MG63 (cell line): ENCODE measurements at places on chromosomes 13 and 19. TPM values are rescaled to one million over a fixed set of nuclear protein-coding genes. Genes with fewer than 3 reads are reported as not detected.

GRCh38 chr19:41906271-41906670, 22.0 kb downstream of the ERFL start:
- no peak for DNase-seq

The TEX101 gene
- not detected in 2 replicates for total RNA-seq

DNA sequence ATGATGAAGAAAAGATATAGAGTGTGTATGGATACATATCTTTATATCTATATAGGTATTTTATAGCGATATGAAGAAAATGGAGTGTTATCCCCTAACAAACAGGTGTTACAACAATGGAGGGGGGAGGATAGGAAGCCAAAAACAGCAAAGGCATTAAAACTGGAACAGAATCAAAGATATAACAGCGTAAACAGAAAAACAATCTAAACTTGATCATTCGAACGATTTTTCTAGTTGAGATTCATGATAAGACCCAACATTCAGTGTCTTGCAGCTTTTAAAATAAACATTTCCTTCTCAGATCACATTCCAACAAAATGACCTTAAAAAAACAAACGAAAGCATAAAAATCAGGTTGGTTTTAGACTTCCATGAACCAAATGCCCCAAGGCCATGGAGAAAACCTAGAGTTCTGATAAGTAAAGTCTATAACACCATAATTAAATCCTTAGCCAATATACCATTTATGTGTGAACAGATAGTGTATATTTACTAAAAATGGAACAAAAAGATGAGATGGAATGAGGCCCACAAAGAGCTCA, 55.7 kb downstream of the CAB39L start:
- no peak for DNase-seq

The HSD17B14 gene
- total RNA-seq = not detected in 2 replicates

The MBD3L2 gene
- not detected in 2 replicates for total RNA-seq

DNA sequence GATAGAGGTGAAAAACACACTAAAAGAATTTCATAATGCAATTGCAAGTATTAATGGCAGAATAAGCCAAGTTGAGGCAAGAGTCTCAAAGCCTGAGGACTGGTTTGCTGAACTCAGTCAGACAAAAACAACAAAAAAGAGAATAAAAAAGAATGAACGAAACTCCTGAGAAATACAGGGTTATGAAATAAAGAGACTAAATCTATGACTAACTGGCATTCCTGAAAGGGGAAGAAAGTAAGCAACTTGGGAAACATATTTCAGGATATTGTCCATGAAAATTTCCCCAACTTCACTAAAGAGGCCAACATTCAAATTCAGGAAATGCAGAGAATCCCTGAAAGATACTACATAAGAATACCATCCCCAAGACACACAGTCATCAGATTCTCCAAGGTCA, 47.8 kb downstream of the UBL3 start:
- DNase-seq = no peak

DNA sequence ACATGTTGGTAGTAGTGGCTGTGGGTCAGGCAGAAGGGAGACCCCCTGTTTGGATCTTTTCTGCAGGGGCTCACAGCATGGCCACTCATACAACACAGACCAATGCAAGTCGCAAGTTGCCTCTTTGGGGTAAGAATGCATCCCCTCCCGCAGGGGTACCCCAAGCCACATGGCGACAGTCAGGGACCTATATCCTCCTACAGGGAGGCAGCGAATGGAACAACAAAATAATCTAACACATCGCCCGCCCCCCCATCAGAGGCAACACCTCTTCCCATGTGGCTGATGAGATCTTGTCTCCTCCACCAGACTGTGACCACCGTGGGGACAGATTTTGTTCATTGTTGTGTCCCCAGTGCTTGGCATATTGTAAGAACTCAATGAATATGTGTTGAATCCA, 40.7 kb upstream of the PNMA8B start:
- no peak for DNase-seq

The PLPP2 gene
- 8.3 and 22.0 TPM in 2 replicates for total RNA-seq

DNA sequence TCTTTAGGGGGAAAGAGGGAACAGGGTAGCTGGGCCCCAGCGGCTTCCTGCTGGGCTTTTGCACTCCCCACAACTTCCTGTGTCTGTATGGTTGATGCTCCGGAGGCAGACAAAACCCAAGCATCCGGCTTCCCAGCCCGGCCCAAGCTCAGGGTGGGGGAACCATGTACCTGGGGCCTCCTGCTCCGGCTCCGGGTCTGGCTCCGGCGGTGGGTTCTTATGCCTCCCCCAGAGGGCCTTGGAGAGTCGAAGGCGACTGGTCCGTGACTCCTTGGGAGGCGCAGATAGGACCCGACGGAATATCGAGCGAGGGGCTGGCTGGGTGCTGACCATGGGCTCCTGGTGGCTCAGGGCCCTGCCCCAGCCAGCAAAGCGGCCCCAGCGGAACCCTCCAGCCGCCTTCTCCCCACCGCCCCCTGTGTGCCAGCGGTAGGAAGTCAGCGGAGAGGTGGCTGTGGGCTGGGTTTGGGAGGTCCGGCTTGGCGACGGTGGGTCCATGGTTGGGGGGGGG, 428 bp downstream of the RASAL3 start:
- DNase-seq = no peak

DNA sequence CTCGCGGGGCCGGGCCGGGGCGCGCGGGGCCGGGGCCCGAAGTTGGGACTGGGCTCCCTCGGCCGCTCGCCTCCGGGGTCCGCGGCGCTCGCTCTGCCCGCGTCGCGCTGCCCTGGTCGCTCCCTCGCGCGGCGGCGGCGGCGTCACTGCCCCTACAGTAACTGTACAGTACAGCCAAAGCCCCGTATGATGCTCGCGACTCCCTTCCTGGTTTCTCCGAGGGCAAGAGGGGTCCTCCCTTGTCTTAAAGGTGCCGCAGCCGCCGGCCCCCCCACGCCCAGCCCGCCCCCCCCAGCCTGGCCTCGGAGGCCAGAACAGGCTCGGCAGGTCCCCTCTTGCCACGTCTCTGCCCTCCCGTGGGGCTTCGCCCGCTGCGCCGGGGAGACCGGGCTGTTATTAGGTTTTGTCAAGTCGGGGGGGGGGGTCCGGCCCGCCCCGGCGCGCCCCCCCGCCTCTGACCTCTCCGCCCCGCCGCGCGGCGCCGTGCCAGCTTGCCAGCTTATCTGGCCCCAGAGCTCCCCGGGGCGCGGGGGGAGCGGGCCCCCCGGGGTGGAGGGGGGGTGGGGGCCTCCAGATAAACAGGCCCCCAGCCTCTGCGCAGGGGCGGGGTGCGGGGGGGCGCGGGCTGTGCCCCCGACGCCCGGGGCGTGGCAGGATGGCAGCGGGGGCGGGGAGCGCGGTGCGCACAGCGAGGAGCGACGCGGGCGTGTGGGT, at the start of gene ZBTB7A:
Gene ZBTB7A (minus strand): TSS at position 218 of the 714 bp plus-strand sequence. CDS start 11,667 bp downstream, outside the sequence.
- peak; percentile 66 for DNase-seq

The TPTE2 gene
- total RNA-seq = not detected in 2 replicates

The NTN5 gene
- not detected in 2 replicates for total RNA-seq

DNA sequence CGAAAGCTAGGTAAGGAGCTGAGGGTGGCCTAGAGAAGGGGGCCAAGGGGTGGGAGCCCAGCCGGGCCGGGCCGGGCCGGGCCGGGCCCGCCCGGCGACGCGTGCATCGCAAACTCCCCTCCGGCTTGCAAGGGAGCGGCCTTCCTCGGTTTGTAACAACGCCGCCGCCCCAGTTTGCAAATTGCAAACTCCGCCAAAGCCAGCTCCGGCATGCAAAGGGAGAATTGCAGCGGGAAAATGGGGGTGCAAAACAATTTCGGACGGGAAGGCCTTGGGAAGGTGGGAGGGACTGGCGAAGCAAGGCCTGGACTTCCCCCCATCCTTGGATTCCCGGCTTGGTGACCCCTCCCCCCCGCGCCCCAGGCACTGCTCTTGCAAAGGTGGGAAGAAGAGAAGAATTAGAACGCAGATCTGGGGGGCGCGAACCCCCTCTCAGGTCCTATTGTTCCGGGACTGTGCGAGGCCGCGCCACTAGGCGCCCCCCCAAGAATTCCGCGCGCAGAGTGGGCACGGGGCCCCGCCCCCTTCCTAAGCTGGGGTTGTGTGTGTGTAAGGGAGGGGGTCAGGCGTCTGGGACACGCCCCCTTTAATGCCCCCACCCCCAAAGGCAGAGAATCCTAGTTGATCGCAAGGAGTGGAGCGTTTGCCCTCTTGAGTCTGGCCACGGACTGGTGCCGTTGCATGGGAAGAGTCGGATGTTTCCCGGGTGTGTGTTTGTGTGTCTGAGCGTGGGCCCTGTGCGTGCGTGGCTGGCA, 926 bp downstream of the PRR12 start:
- DNase-seq = peak; percentile 66

DNA sequence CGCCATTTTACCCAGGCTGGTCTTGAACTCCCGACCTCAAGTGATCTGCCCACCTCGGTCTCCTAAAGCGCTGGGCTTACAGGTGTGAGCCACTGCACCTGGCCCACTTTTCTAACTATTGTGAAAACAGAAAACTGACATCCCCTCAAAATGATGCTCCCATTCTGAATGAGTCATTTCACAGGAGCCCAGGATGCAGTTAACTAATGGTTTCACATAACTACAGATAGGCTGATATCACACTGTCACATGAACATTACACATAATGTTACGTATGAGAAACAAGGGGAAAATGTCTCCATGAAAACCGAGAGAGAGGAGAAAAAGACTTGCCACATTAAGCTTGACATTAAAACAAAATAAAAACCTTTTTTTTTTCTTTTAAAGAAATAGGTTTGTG, 37.5 kb downstream of the N4BP2L2 start:
- DNase-seq = no peak

GRCh38 chr19:18164072-18164471, 9.5 kb upstream of the IFI30 start:
- no peak for DNase-seq

GRCh38 chr19:58181902-58182576, 822 bp upstream of the ZNF274 start:
- peak; percentile 40 for DNase-seq

- DNase-seq = peak; percentile 22
Measured at GRCh38 chr13:23160638-23161480, 19.9 kb upstream of the SGCG start.

The POSTN gene
- 10.5 and 15.1 TPM in 2 replicates for total RNA-seq

The RAD23A gene
- total RNA-seq = 211 and 354 TPM in 2 replicates

The DKKL1 gene
- not detected in 2 replicates for total RNA-seq

DNA sequence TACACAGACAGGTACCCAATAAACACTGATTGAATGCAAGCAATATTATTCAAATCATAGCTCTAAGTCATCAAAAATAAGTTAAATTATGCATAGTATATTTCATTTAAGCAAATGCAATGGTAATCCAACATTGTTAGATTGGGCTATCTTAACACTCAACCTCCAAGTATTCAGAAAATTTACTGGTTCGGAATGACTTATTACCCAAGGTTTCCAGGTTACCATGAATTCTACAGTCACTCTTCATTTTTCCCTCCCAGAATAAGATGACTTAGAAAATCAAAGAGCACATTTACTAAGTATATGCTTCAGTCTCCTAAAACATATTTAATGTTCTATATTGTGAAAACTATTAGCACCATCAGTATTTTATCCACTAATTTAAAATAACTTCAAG, 6.0 kb downstream of the UBL3 start:
- DNase-seq = no peak

DNA sequence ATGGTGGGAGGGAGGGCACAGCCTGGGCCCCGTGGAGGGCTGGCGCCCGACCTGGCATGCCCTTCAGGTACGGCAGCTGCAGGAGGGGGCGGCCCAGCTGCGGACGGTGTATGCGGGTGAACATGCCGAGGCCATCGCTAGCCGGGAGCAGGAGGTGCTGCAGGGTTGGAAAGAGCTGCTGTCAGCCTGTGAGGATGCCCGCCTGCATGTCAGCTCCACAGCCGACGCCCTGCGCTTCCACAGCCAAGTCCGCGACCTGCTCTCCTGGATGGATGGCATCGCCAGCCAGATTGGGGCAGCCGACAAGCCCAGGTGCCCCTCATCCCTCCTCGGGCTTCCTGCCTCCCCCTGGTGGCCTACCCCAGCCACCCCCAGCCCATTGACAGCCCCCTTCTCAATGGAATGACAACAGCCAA, 16.6 kb upstream of the SHKBP1 start:
- no peak for DNase-seq

The PEAK3 gene
- total RNA-seq = not detected in 2 replicates

DNA sequence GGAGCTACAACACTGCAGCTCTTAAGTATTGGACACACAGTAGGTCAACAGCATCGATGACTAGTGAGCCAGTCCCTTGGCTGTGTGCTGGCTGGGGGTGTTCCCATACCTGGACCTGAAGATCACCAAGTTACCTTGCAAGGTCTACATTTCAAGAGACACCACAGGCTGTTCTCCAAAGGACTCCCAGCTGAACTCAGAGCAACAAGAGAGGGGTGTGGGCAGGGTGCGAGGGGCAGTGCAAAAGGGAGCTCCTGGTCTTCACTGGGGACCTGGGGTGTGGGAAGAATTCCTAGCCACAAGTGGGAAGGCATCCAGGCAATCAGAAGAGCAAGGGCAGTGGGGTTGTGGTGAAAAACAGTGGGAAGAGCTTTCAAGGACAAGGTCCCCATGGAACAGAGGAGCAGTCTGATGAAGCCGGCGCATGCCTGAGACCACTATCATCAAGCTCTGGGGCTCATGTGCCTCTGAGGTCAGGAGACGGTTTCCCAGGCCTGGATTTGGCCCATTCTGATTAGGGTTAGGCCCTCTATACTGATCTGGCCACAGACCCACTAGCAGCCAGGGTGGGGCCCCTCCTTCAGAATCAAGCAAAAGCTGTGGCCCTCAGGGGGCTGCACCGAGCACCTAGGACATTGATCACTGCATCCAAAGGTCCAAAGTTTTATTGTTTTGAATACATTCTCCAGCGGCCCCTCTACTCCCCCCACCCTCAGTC, 4.7 kb upstream of the GSK3A start:
- no peak for DNase-seq

DNA sequence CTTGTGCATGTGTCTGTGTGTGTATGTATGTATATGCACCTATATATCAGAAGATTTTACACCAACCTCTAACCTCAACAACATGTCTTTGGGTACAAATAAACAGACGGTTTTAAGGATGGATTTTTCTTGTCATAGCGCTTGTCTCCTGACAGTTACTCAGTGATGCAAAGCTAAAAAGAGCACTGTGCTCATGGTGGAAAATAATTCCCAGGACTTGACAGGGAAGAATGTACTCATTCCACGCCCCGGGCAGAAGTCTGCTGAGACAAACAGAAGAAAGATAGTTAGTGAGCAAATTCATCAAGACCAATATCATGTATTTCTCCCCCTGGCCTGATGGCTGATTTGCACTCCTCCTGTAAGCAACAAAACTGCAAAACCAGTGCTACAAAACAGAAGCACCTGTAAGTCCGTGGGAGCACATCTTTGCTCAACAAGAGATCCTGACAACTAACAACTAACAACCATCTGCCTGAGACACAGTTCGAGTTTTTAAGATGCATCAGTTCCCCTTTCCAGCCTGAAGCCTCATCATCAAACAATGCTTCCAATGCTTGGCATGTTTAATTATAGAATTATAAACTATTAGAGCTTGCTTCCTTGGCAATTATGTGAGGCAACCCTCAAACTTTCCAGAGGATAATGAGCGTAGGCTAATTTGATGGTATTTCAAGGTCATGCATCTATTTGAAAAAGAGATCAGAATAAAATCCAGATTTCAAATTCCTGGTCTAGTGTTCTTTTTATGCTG, 812.7 kb upstream of the MIR17HG start:
- no peak for DNase-seq

DNA sequence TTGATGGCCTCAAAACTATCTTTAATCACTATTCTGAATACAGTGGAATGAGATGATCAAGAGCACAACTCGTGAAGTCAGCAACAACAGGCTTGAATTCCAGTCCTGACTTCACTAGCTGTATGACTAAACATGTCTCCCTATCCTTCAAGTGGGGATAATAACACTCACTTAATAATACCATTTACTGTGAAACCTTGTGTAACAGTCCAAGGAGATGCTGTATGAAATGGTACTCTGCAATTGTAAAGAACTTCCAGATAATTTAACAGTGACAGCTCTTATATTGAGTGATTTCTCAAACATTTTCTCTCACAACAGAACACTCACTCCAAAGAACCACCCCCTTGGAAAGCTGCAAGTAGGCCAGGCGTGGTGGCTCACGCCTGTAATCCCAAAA, 823.1 kb downstream of the DIAPH3 start:
- DNase-seq = no peak
